Left lung (tissue), 14 donors: ENCODE measurements at places on chromosomes 1 and 21. TPM values are rescaled to one million over a fixed set of nuclear protein-coding genes. Genes with fewer than 3 reads are reported as not detected.
A peak's percentile ranks its signal among the peaks of the same experiment; 100 is the strongest.

DNA sequence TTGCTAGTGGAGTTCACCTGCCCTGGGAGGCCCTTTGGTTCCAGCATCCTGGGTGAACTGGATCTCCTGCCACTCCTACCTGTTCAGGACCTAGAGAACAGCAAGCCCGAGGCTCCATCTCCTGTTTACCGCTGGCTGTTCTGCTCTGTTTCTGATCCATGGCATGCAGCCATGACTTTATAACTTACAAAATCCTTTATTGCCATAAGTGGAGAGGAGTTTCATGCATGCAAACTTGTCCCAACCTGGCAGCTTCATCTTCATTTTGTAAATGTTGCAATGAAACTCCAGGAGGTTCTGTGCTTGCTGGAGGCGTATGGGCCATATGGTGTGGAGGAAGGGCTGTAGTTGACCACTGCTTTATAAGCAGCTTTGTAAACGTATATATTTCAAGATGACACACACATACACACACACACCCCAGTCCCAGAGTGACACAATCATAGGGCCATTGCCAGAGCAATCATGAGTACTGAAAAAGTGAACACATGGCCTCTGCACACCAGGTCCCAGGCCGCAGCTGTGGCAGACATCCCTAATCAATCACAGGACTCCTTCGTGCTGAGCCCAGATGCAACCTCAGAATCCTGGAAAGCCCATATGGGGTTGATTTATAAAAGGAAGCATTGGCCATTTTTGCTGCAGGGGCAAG lies 69.0 kb downstream of the UBIAD1 start:
- no peak overlapping the region for H3K27ac ChIP-seq
- DNase-seq: no peak

- no peak overlapping the region for H3K27ac ChIP-seq
- DNase-seq: no peak
- H3K27me3 ChIP-seq: no peaks in the 10 kb centered on the region
- H3K36me3 ChIP-seq: peaks cover 52% of the 10 kb centered on the region
- peaks cover 4% of the 10 kb centered on the region for H3K4me1 ChIP-seq
These were observed 11.5 kb downstream of the AK2 start for GRCh38 chr1:33025180-33025569.

- H3K27me3 ChIP-seq: no peaks in the 10 kb centered on the region
- H3K27ac ChIP-seq: no peak overlapping the region
- no peak overlapping the region for H3K4me3 ChIP-seq
- H3K36me3 ChIP-seq: no peaks in the 10 kb centered on the region
- no peak for DNase-seq
- H3K4me1 ChIP-seq: no peaks in the 10 kb centered on the region
These were observed 38.8 kb downstream of the LUZP1 start for GRCh38 chr1:23129846-23130245.

GRCh38 chr1:25074351-25075227 lies 144.5 kb upstream of the RUNX3 start:
- no peak for DNase-seq
- H3K4me1 ChIP-seq: no peaks in the 10 kb centered on the region

DNA sequence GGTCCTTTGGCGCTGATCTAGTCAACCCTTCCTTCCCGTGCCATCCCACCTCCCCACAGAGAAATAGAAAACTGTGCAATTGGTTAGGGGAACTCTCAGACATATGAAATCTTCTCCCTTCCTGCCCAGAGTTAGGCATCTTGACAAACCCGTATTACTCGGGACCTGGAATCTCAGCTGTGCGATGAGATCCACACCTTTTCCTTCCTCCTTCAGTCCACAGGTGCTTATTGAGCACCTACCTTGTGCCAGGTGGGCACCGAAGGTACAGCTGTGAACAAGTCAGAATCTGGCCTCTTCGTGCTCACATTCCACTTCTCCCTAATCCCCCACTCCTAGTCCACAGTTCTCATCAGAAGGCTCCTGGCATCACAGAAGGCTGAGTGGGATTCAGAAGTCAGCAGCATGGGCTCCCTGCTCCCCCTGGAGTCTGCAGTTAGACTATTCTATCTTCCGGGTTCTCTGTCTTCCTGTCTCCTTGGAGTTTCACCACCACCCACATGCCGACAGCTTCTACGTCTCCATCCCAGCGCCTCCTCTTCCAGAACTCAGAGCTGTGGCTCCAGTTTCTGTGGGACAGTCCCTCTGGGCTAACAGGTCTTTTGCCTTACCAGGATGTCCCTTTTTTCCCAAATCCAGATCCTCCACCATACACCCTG lies 23.0 kb downstream of the KNCN start:
- no peaks in the 10 kb centered on the region for H3K4me1 ChIP-seq
- H3K4me3 ChIP-seq: no peak overlapping the region

DNA sequence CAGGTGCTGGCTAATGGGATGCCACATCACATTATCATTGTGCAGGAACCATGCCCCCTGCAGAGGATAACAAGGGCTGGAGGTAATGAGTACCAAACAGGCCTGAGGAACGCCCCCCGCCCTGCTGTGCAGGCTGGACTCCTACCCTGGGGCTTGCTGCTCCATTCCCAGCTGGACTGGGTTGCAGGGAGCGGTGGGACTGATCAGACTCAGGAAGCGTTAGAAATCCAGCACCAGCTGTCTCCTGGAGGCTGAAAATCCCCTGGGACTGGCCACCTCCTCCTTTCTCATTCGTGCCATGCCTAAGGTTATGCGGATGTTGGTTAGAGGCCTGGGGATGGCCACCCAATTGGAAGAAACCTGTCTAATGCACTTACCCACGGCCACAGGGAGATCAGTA lies 36.9 kb upstream of the POU3F1 start:
- H3K4me1 ChIP-seq: no peaks in the 10 kb centered on the region
- no peak overlapping the region for H3K4me3 ChIP-seq
- no peak for DNase-seq
- no peaks in the 10 kb centered on the region for H3K36me3 ChIP-seq
- H3K27ac ChIP-seq: no peak overlapping the region

The CCDC27 gene
- polyA plus RNA-seq: 0.17 TPM

- peaks cover 7% of the 10 kb centered on the region for H3K4me1 ChIP-seq
- H3K36me3 ChIP-seq: no peaks in the 10 kb centered on the region
- H3K27me3 ChIP-seq: no peaks in the 10 kb centered on the region
- H3K4me3 ChIP-seq: no peak overlapping the region
- DNase-seq: peak; percentile 85
These were observed 236.2 kb downstream of the NFIA start for GRCh38 chr1:61318319-61319125.

- no peak for DNase-seq
- no peaks in the 10 kb centered on the region for H3K27me3 ChIP-seq
- no peaks in the 10 kb centered on the region for H3K36me3 ChIP-seq
- H3K27ac ChIP-seq: no peak overlapping the region
These were observed 689 bp upstream of the GPR137B start for GRCh38 chr1:236141447-236142252.

The VWA5B1 gene
- 0.66 TPM for polyA plus RNA-seq

DNA sequence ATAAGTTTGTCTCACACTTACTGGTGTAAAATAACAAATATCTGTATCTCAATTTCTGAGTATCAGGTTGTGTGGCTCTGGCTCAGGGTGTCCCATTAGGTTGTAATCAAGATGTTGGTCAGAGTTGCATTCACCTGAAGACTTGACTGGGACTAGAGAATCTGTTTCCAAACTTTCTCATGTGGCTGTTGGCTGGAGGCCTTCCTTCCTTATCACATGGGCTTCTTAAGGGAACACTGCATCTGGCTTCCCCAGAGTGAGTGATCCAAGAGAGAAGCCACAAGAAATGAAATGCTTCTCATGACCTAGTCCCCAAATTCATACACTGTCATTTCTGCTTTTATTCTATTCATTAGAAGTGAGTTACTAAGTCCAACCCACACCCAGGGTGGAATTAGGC lies 568.4 kb upstream of the CAMK1G start:
- no peaks in the 10 kb centered on the region for H3K36me3 ChIP-seq
- no peak overlapping the region for H3K4me3 ChIP-seq
- H3K27me3 ChIP-seq: no peaks in the 10 kb centered on the region

DNA sequence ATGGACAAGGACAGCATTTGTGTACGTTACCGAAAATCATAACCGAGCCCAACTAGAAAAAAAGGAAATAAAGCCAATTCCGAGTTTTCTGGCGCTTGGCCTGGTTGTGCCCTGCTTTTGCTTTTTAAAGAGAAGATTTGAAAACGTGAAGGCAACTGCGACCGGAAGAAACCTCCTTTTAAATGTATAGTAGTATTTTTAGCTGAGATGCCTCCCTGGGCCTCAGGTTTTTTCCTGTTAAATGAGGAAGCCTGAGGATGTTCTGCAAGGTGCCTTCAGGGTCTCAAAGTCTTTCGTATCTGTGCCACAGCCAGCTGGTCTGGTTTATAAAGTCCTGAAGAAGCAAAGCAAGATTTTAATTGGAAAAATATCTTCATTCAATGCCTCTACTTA lies 371 bp upstream of the ODF2L start:
- H3K36me3 ChIP-seq: no peaks in the 10 kb centered on the region
- peak overlapping the region; percentile 77 for H3K27ac ChIP-seq
- peak overlapping the region; percentile 83 for H3K4me3 ChIP-seq
- no peaks in the 10 kb centered on the region for H3K27me3 ChIP-seq
- H3K4me1 ChIP-seq: peaks cover 30% of the 10 kb centered on the region

The NLRP3 gene
- 1.8 TPM for polyA plus RNA-seq

DNA sequence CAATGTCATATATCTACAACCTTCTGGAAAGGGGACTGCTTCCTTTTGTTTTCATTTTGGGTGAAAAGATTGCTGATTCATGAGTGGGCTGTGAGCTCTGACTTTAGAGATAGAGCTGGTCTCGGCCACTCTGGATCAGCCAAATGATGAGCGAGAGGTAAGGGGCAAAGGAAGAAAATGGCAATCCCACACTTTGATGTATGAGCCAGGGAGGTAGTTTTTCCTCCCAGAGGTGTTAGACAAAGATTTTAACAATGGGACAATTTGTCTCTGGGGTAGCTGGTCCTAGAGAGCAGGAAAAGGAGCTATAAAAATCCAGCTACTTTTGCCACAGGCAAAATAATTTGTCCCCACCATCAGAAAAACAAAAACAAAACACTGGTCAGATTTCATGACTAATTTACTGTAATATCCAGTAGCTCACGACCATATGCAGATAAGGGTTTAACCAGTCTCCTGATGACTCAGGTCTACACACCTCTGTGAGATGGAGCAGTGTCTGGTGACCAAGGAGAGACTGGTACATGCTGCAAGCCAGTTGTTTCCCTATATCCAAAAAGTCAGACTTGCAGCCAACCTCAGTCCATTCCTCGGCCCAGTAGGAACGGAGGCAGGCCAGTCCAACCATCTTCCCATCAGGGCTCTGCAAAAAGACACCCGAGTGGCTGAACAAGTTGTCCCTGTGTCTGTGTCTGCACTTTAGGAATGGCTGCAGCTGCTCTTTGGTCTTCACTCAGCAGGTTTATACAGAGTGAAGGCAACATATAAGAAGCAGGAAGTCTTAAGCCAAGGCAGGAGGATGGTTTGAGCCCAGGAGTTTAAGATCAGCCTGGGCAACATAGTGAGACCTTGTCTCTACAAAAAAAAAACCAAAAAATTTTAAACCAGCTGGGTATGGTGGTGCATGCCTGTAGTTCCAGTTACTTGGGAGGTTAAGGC lies 29.2 kb downstream of the DNASE2B start:
- no peaks in the 10 kb centered on the region for H3K27me3 ChIP-seq
- H3K4me3 ChIP-seq: no peak overlapping the region
- H3K27ac ChIP-seq: no peak overlapping the region
- no peaks in the 10 kb centered on the region for H3K36me3 ChIP-seq
- no peaks in the 10 kb centered on the region for H3K4me1 ChIP-seq

GRCh38 chr1:56773341-56774066 lies 45.7 kb downstream of the FYB2 start:
- H3K4me1 ChIP-seq: no peaks in the 10 kb centered on the region
- H3K27me3 ChIP-seq: no peaks in the 10 kb centered on the region
- H3K27ac ChIP-seq: no peak overlapping the region
- no peak for DNase-seq
- no peak overlapping the region for H3K4me3 ChIP-seq
- no peaks in the 10 kb centered on the region for H3K36me3 ChIP-seq

DNA sequence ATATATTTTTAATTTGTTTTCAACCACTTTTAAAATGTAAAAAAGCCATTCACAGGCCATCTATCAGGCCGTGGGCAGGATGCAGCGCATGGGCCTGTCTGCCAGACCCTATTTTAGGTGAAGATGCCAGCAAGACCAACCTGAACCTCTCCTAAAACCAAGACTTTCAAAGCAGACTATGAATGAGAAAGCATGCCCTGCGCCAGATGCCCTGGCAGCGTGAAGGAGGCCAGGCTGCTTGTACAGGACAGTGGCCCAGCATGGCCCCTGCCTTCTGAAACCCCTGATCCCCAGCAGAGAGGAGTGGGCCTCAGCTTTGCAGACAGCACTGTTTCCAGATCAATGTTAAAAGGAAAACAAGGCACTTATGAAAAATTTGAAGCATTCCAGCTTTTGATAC lies 31.6 kb downstream of the WDR4 start:
- no peaks in the 10 kb centered on the region for H3K27me3 ChIP-seq
- no peak for DNase-seq
- H3K36me3 ChIP-seq: peaks cover 92% of the 10 kb centered on the region
- no peaks in the 10 kb centered on the region for H3K4me1 ChIP-seq

- no peak overlapping the region for H3K27ac ChIP-seq
- DNase-seq: no peak
- no peaks in the 10 kb centered on the region for H3K27me3 ChIP-seq
- no peak overlapping the region for H3K4me3 ChIP-seq
- peaks cover 5% of the 10 kb centered on the region for H3K4me1 ChIP-seq
These were observed 45.2 kb downstream of the PLPP3 start for GRCh38 chr1:56534130-56534651.

DNA sequence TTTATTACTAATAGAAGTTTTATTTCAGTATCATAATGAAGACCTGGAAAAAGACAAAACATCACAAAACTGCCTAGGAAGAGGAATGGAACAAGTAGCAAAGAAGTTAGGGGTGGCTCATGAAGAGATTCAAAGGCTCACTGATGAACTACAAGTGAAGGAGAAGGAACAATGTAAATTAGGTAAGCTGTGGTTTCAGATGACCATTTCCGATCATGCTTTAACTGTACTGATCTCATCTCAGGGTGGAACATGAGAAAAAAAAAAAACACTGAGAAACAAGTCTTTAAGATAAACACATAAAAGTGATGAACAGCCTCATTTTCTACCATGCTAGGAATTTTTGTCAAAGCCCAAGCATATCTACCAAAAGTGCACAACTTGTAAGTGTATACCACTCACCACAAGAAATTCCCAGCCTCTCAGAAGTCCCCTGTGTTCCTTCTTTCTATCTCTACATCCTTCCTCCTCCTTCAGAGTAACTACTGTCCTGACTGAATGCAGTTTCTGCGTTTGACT lies 19.6 kb downstream of the CCDC30 start:
- no peak overlapping the region for H3K27ac ChIP-seq
- no peaks in the 10 kb centered on the region for H3K36me3 ChIP-seq
- H3K4me1 ChIP-seq: no peaks in the 10 kb centered on the region
- no peak for DNase-seq
- H3K27me3 ChIP-seq: no peaks in the 10 kb centered on the region
- H3K4me3 ChIP-seq: no peak overlapping the region

The TDRD10 gene
- polyA plus RNA-seq: 3.1 TPM

DNA sequence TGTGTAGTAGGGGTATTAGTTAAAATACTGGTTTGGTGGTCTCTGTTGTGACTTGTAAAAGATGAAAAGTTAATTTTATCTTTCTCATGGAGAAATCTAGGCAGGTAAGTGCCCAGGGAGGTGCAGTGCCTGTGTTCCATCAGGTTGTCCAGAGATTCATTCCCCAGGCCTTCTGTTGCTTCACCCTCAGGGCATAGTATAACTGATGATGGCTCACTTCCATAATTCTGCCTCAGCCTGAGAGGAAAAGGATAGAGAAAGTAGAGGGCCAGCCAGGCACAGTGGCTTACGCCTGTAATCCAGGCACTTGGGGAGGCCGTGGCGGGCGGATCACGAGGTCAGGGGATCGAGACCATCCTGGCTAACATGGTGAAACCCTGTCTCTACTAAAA lies 153.9 kb downstream of the FMN2 start:
- H3K27ac ChIP-seq: no peak overlapping the region
- no peaks in the 10 kb centered on the region for H3K36me3 ChIP-seq
- no peaks in the 10 kb centered on the region for H3K4me1 ChIP-seq
- H3K27me3 ChIP-seq: no peaks in the 10 kb centered on the region
- DNase-seq: no peak

The CD1B gene
- polyA plus RNA-seq: 0.12 TPM
